ENCODE measurements at places on chromosomes 3 and 15.
A peak's percentile ranks its signal among the peaks of the same experiment; 100 is the strongest.

- no peak for DNase-seq
Measured at GRCh38 chr3:122586098-122586497, 8.6 kb downstream of the PARP15 start.

GRCh38 chr3:21638488-21638887 lies 112.5 kb downstream of the ZNF385D start:
- DNase-seq = no peak

DNA sequence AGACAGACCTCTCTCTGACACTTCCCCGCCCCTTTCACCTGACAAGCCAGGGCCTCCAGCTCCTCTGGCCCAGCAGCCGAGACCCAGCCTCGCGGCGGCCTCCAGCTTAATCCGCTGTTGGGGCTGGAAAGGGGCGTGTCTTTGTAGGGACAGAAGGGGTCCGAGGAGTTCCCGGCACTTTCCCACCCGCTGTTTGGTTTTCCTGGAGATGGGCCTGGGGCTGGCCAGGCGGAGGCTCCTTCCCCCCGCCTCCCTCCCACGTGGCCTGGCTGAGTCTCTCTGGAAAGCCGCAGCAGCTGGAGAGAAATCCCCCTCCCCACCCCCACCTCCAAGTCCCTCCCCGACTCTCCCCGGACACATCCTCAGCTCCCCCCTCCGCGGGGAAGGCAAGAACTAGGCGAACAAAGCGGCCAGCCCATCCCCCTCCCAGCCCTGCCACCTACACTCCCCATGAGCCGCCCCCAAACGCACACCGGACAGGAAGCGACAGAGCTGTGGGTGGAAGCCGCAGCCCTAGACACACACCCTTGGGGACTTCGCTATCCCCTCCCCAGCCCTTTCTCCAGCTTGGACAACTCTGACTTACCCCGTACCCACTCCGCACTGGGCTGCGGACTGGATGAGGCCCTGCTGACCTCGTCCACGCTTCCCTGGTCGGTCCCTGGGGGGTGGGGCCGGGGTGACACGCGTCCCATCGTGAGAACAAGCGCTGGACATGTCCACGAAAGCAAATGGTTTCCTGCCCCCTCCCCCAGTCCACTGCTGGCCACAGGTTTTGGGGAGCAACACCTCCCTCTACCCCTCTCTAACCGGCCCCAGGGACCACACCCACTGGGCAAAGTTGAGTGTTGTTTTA lies 1.2 kb downstream of the IGDCC4 start:
- peak; percentile 91 for DNase-seq

GRCh38 chr15:99296386-99296785 lies 45.1 kb downstream of the LRRC28 start:
- DNase-seq = no peak

DNA sequence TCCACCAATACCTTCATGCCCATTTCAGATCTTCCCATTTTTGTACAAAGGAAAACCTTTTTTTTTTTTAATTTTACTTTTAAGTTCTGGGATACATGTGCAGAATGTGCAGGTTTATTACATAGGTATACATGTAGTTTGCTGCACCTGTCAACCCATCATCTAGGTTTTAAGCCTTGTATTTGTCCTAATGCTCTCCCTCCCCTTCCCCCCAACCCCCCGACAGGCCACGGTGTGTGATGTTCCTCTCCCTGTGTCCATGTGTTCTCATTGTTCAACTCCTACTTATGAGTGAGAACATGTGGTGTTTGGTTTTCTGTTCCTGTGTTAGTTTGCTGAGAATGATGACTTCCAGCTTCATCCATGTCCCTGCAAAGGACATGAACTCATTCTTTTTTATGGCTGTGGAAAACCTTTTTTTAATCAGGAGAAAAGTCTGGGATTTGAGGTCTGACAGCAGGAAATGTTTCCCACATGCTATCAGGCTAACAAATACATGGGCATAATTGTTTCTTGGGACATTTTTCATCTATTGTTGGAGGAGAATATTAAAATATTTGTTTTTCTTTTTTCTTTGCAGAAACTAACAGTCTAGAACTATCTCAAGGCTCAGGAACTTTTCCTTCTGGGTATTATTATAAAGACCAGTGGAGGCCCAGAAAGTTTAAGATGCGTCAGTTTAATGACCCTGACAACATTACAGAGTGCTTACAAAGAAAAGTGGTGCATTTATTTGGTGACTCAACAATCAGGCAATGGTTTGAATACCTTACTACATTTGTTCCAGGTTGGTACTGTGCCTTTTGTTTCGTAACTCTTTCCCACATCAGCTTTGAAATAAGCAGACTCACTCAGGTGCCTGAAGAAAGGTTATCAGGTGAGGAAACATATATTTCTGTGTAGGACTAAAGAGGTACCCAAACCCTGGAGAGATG lies 32.8 kb upstream of the NFKBIZ start:
- DNase-seq = no peak
